Stimulated activated CD8-positive, alpha-beta memory T cell treated with anti-CD3 and anti-CD28 coated beads, Interleukin-4, amount 100 ng/mL, for 1 hour (primary cell): ENCODE measurements at places on chromosomes 7 and 10.

GRCh38 chr10:9305018-9305655 lies 1250.6 kb downstream of the GATA3 start:
- no peak for DNase-seq

- no peak for DNase-seq
Measured at GRCh38 chr7:45447296-45447695, 126.9 kb upstream of the ADCY1 start.

- no peak for DNase-seq
Measured at GRCh38 chr10:69801434-69802315, at the start of gene COL13A1. Gene COL13A1, plus strand, starts transcription at chr10:69801906. Its CDS starts 518 bp downstream, at chr10:69802424.

DNA sequence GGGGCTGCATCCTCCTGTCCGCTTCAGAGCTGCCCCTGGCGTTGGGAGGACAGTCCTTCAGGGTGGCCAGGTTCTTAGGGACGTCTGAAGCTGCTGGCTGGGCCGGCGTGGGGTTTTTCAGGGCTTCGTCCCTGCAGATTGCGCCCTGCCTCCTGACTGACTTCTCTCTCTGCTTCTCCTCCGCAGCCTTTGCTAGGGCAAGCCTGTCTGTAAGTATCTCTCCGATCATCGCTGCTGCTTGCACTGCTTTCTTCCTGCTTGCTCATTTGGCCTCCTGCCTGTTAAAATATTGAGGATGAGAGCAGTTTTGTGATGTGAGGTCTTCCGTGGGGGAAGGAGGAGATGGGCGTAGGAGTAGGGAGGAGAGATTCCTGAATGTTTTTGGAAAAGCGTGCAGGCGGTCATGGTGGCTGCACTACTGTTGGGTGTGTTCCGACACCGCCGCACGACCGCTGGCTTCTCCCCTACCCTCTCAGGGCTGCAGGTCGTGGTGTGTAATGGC lies 25.3 kb downstream of the PFKFB3 start:
- DNase-seq, result no peak

DNA sequence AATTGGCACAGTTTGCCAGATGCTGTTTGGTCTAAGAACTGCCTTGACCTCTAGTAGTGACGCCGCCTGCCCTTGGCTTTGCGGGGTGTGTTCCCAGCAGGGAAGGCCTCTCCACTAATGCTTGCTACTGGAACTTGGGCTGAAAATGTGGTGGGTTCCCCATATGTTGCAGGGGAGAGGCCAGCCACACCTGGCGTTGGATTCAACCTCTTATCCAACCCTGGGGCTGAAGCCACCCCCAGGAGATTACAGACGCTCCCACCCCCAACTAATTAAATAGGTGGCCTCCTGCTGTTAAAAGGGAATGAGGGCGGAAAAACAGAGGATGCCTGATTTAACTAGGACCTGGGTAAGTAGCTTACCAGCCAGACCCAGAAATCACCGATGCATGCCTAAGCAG lies 19.2 kb upstream of the ATOH7 start:
- no peak for DNase-seq

DNA sequence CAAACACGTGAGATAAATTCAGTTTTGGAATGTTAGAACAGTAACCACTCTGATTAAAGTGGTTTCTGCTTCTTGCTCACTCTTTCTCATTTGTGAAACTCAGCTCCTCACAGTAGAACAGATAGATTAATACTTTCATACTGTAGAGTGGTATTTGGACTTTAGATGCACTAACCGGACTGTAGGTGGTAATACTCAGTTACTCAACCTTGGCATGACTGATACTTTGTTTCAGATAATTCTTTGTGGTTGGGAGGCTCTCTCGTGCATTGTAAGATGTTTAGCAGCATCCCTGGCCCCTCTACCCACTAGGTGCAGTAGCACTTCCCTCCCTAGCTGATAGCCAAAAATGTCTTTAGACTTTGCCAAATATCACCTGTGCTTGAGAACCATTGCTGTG lies 37.6 kb downstream of the MCU start:
- DNase-seq, result no peak

DNA sequence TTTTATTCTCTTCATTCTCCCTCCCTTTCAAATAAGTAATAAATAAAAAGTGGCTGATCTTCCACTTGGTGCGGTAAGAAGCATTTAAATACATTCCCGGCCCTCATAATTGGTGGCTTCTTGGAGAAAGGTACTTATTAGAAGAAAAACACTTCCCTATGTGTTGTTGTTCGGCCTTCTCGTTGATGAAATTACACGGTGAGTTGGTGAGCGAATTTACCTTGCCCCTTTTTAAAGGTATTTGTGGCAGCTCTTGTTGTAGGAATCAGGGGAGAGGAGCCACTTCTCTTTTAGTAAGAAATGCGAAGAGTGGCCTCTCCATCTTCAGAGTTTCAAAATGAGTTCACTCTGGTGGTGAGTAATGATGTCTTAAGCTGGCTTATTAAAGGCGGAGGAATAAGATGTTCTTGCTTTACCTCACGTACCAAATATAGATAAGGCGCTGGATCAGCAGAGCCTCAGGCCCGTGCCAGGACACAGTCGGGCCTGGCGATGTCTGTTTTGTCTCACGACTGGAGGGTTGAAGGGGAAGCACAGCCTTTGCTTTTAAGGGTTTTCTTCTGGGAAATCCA lies 135.9 kb downstream of the CUX1 start:
- no peak for DNase-seq

- DNase-seq, result no peak
Measured at GRCh38 chr10:22557321-22557720, 157.1 kb downstream of the PIP4K2A start.

DNA sequence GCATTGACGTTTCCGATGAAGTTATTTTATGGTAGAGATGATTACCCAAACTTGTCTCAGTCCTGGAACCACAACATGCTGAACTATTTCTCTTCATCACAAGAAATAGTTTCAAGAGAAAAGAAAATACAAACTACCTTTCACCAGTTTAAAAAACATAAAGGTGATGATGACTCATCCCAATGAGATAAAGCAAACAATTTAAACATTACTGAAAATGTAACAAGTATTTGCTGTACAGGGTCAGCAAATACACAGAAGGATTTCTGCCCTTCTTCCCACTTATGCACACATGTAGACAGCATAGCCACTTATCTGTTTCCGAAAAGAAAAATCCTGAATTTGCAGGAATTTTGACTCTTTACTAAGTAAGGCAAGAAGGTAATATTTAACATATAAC lies 50.8 kb downstream of the RHOBTB1 start:
- no peak for DNase-seq

DNA sequence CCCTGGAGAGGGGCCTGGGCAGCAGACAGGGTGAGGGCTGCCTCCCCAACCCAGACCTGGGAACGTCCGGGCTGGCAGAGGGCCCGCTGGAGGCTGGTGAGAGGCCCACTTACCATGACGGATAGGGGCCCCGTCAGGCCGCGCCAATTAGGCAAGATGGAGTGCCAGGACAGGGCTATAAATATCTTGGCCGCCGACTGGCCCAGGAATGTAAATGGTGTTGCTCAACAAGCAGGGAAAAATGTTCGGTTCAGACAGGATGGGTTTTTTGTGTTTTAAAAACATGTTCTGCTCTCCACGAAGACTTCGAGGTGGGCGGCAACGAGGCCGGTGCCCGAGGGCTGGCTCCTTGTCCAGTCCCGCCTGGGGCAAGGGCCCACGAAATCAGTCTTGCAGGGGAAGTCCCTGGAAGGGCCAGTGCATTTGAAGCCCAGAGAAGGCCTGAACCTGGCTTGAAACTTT lies 35.8 kb upstream of the ELN start:
- no peak for DNase-seq

DNA sequence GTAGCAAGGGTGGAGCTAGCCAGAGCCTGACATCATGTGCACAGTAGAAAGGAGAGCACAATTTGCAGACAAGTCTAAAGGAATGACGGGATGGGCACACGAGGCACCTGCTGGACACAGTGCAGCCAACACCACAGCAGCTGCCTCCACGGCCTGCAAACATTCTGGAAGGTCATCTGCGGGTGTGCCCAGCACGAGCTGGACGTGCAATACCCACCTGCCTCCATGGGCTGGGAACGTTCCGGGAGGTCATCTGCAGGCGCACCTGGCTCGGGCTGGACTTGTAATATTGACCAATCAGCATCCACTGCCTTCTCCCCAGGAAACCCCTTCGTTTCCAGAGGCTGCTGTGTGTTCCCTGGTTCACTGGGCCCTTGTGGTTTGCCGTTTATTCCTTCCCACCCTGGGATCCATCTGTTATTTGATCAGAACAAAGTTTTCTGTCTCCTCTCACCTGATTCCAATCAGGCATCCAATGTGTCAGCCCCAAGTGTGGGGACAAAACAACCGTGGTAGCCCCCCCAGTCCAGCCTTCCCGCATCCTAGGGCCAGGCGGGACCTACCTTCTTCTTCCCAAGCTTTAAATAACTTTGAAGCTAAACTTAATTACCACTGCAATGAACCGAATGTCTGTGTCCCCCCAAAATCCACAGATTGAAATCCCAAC lies 243.4 kb upstream of the PPP2R2D start:
- DNase-seq, result no peak

DNA sequence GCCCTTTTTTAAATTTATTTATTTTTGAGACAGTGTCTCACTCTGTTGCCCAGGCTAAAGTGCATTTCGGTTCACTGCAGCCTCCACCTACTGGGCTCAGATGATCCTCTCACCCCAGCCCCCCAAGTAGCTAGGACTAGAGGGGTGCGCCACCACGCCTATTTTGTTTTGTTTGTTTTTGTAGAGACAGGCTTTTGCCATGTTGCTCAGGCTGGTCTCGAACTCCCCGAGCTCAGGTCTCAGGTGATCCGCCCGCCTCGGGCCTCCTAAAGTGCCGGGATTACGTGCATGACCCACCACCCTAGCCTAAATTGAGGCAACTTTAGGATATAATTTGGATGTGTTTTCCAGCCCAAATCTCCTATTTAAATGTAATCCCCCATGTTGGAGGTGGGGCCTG lies 805 bp downstream of the ZNF736 start:
- DNase-seq, result no peak

DNA sequence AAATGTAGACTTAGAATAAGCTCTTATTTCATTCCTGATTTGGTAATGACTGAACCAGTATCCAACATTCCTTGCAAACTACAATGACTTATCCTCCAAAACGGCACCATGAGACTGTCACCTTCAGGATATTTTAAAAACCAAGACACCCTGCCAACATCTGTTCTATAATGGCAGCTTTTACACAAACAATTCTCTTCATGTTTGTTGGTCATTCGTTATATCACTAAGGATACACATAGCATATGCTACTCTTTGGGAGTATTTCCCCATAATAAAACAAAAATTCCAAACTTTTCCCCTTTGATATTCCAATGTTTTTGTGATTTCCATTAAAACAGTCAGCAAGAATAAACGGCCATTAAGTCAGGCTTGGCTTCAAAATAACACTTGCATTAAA lies 215.4 kb downstream of the GLI3 start:
- DNase-seq, result no peak

- DNase-seq, result no peak
Measured at GRCh38 chr10:95840681-95841080, 67.1 kb upstream of the CC2D2B start.

- no peak for DNase-seq
Measured at GRCh38 chr10:131644864-131645658, 255.7 kb upstream of the PPP2R2D start.

- no peak for DNase-seq
Measured at GRCh38 chr10:29670761-29671160, 36.0 kb upstream of the SVIL start.

- DNase-seq, result no peak
Measured at GRCh38 chr10:44511166-44511565, 126.3 kb upstream of the CXCL12 start.

- no peak for DNase-seq
Measured at GRCh38 chr7:77315182-77315591, 101.0 kb downstream of the GSAP start.

- no peak for DNase-seq
Measured at GRCh38 chr7:148336411-148336810, 254.2 kb upstream of the C7orf33 start.

- DNase-seq, result no peak
Measured at GRCh38 chr7:144525956-144526355, 122.5 kb upstream of the NOBOX start.

GRCh38 chr10:62911210-62911963 lies 95.2 kb upstream of the EGR2 start:
- DNase-seq, result no peak

GRCh38 chr10:113278664-113279063 lies 274.2 kb upstream of the HABP2 start:
- DNase-seq, result no peak

DNA sequence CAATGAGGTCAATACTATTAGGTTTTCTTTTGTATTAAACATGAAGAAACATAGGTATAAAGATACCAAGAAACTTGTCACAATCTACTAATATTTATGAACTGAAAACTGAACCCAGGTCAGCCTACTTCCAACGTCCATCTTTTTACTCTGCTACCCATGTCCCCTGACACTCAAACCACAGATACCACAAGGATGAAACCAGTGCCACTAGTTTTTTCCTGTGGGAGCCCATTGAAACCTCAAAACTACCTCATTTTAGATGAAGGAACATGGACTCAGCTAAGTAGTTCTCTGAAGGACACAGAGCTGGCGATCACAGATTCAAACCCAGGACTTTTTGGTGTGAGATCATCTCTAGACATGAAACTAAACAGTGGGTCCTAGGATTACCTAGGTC lies 6.8 kb downstream of the TET1 start:
- no peak for DNase-seq

- peak; percentile 48 for DNase-seq
Measured at GRCh38 chr10:17428351-17429097, 25.9 kb downstream of the ST8SIA6 start.

GRCh38 chr7:11604505-11604904 lies 227.5 kb downstream of the THSD7A start:
- no peak for DNase-seq

DNA sequence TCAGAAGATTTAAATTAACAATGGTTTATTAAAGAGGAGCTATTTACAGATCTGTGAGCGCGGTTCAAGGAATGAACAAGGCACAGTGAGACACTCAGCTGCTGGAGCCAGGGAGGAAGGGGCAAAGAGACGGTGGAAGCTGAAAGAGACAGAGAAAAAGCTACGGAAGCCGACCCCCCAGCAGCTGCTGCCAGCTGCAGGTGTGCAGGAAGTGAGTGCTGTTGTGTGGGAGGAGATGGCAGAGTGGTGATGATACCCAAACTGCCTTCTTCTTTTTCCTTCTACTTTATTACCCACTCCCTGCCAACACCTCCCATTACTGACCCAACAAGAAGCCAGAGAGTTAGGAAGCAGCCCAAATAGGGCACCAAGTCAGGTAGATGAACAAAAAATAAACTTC lies 41.9 kb upstream of the MBL2 start:
- DNase-seq, result no peak

GRCh38 chr10:67331121-67331910 lies 364.7 kb downstream of the CTNNA3 start:
- DNase-seq, result no peak
